ENCODE measurements at places on chromosomes 3 and 15.

DNA sequence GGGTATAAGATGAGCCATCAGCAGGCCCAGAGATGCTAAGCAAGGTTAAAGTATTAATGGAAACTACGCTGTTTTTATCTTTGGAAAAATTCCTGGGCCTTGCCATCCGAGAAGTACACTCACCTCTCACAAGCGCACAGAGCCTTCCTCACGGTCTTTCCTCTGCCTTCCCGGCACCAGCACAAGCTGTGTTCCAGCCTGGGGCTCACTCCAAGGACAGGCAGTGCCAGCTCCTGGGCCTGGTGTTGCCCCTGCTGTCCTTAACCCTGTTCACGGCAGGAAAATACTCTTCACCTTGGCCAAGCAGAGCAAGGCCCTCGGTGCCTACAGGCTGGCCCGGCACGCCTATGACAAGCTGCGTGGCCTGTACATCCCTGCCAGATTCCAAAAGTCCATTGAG is 14.3 kb upstream of the RHO start:
- DNase-seq, result no peak

DNA sequence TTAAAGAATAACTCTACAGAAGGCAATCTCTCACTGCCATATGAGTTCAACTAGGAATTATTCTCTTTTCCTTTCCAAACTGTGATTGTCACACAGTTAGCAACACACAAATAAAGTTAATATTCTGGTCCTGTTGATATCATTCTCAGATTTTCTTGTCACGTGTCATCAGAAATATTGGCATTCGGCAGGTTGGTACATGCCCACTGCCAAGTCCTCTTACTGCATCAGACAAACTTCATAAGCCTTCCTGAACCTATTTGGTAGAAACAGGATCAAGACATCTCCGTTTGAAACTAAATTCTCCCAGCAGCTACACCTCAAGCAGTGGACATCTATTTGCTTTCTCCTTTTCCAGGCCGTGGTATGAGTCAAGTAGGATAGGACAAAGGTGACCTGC is 177.9 kb upstream of the SOX2 start:
- DNase-seq, result no peak

- DNase-seq, result no peak
Observed at GRCh38 chr3:34504366-34504765, 705.9 kb downstream of the PDCD6IP start.

GRCh38 chr15:39625856-39626255 is 45.0 kb downstream of the THBS1 start:
- DNase-seq, result no peak

- DNase-seq, result no peak
Observed at GRCh38 chr3:49567406-49567805, 13.1 kb downstream of the BSN start.

GRCh38 chr15:57743424-57743823 is 36.9 kb downstream of the POLR2M start:
- peak; percentile 24 for DNase-seq

GRCh38 chr3:171375666-171376595 is 84.3 kb downstream of the TNIK start:
- no peak for DNase-seq

DNA sequence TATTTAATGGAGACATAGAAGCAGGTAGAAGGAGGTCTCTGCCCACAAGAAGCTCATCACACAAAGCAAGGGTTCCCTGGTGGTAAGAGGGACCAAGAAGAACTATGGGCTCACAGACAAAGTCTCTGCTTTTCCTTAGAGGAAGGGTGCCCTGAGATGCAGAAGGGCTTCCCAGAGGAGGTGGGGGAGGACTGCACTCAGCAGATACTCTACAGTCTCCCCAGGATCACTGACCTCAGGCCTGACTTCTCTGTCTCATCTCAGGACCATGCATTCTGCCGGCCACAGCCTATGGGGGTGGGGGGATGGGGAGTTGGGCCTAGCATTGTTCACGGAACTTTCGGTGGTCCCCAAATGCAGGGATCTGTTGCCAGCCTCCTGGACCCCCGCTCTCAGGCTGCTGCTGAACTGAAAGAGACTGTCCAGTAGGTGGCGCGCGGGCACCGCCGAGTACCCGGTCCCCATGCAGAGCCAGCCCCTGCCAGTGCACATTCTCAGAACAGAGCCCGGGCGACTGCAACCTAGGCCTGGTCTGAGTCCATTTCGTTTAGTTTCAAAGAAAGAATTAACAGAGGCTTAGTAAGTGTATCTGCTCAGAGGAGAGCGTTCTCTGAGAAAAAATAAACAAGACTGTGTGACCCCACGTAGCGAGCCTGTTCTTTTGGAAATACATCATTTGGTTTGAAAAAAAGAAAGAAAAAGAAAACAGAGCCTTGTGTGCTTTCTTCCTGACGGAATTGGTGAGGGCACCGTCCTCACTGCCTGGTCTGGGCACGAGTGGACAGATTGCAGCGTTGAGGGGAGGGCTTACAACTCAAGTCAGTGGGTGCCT is 74.1 kb downstream of the LRTM1 start:
- peak; percentile 87 for DNase-seq

DNA sequence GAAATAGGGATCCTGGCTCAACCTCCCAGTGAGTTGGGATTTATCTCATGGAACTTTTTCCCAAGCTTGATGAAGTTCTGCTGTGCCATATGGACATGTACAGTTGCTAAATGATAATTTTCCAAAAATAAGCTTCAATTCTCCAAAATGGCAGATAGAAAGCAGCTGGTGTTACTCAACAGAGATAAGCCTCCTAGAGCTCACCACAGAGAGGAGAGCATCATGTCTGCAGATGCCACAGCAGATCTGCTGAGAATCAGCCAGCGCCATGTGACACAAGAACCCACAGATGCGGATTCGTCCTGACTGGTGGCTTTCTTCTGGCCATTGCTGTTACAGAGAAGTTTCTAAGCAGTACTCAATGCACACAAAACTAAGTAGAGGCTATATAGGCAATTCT is 50.6 kb downstream of the AGTR1 start:
- DNase-seq, result no peak

DNA sequence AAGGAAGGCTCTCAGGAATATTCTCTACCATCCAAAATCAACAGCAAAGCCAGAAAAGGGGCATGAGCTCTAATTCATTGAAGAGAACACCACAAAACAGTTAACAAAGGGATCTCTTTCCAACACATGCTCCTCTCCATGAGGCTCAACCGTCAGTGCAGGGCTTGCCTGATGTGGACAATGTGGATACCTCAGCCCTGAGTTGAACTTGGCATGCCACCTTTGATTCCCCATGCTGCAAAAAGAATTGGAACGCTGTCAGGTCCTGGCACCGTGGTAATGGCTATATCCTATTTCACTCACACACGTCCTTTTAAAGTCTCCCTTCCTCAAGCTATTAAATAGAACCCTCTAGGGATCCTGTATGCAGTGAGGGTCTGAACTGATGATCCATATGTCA is 30.7 kb upstream of the IP6K2 start:
- DNase-seq, result no peak

DNA sequence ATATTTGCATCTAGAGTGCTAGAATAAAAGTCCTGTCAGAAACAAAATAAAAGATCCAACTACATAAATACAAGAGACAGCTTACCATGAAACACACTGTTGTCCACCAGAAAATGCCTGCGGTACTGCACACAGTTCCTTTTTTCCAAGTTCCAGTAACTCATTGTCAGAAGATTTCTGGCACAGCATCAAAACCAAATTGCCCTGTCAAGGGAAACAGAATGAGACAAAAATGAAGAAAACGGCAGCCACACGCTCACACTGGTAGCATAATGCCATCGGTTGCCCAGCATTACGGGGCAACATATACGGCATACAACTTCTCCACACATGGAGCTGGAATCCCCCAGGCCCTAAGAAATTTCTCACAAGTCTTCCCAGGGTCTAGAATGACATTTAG is 40.8 kb downstream of the PLCH1 start:
- DNase-seq, result no peak

- DNase-seq, result no peak
Observed at GRCh38 chr3:107599772-107600145, 77.0 kb downstream of the BBX start.

DNA sequence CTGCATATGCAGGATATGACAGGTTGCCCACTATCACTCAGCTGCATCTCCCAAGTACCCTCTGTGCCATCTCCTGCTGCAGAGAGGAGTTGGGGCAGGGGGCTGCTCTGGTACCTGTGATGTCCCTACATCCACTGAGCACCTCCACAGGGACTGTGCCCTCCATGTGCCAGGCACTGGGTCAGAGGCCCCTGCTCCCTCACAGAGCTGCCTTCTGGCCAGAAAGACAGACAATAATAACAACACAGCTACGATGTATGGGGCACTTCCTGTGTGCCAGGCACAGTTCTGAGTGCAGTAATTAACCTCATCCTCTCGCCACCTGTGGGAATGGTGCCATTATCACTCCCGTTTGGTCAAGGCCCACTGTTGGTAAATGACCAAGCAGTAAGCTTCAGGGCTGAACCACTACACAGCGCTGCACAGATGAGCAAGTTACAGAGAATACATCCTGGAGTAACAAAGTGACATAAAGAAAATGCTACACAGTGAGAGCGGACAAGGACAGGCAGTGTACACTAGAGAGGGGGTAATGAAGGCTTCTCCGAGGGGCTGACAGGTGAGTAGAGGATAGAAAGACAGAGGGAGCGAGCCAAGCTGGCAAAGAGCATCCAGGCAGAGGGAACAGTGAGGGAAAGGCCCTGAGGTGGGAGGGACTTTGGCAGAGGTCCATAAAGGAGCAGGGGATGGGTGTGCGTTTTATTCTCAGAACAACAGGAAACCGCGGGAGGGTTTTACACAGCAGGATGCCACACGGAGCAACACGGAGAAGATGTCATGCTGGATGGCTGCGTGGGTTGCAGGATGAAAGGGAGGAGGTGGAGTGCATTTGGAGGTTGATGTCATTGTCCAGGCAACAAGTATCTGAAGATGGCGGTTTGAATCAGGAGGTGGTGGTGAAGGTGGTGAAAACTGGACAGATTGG is 13.6 kb downstream of the WNT7A start:
- no peak for DNase-seq

GRCh38 chr15:88401996-88402656 is 65.1 kb downstream of the MRPL46 start:
- DNase-seq, result peak; percentile 56

DNA sequence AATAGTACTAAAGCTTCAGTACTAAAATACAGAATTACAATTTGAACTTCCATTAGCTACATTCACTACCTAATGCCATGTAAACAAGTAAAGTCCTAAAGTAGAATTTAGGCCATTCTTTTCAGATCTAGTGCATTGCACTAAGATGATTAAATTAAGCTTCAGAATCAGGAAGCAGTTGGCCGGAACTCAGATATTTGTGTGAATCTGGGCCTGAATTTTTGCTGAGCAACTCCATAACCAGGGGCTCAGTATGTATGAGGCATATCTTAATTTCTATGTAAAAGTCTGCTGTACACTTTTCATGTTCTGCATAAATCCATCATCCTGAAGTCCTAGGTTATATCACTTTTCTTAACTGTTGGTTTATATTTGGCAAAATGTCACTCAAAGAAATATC is 246.4 kb downstream of the RBMS3 start:
- no peak for DNase-seq

GRCh38 chr15:65134538-65134937 is 930 bp upstream of the PDCD7 start:
- no peak for DNase-seq

DNA sequence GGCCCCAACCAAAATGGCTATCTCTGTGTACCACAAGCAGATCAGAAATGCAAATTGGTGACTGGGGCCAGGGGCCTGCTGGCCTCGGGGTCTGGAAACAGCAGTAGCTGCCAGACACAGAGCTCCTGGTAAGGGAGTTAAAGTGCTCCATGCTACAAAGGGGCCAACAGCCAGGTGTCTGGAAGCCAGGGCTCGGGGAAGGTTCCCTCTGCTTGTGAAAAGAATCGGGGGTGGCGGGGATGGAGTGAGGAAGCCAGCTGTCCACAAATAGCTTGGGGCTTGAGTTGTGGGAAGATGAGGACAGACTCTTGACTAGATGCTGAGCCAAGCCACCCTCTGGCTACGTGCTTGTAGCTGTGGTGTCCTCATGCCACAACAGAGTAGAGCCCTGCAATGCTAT is 39.3 kb downstream of the CHRD start:
- DNase-seq, result peak; percentile 80

DNA sequence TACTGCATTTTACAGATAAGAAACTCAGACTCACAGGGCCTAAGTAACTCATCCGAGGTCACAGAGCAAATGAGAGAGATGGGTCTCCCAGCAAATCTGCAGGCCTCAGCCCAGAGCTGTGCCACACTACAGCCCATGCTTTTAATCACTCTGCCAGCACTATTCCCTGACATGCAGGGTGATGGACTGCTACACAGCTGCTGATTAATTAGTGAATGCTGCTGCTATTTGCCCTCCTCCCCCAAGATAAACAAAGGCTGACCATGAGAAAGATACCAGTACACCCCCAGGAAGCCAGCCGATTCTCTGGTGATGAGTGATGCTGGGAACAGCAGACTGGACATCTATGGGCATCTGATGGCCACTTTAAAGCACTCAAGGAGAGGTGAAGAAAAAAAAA is 39.3 kb downstream of the RFTN1 start:
- DNase-seq, result no peak

GRCh38 chr3:32885283-32885901 is 66.1 kb upstream of the CCR4 start:
- DNase-seq, result no peak

GRCh38 chr15:58553365-58553918 is 121.7 kb downstream of the LIPC start:
- no peak for DNase-seq

- DNase-seq, result no peak
Observed at GRCh38 chr3:56826831-56827722, 25.3 kb upstream of the ARHGEF3 start.

All from ELF-1 (cell line).